Head of caudate nucleus (tissue), 42 donors: ENCODE measurements at places on chromosomes 12 and 14.
A peak's percentile ranks its signal among the peaks of the same experiment; 100 is the strongest.

GRCh38 chr14:77579780-77580179, 36.7 kb downstream of the SPTLC2 start:
- no peak for DNase-seq

GRCh38 chr14:65421201-65421981, 8.9 kb downstream of the FUT8 start:
- DNase-seq: no peak

- DNase-seq: peak; percentile 29
Measured at GRCh38 chr14:24398653-24399446, at the start of gene NYNRIN. NYNRIN (plus strand) TSS chr14:24399003; CDS start chr14:24399247, 244 bp downstream.

DNA sequence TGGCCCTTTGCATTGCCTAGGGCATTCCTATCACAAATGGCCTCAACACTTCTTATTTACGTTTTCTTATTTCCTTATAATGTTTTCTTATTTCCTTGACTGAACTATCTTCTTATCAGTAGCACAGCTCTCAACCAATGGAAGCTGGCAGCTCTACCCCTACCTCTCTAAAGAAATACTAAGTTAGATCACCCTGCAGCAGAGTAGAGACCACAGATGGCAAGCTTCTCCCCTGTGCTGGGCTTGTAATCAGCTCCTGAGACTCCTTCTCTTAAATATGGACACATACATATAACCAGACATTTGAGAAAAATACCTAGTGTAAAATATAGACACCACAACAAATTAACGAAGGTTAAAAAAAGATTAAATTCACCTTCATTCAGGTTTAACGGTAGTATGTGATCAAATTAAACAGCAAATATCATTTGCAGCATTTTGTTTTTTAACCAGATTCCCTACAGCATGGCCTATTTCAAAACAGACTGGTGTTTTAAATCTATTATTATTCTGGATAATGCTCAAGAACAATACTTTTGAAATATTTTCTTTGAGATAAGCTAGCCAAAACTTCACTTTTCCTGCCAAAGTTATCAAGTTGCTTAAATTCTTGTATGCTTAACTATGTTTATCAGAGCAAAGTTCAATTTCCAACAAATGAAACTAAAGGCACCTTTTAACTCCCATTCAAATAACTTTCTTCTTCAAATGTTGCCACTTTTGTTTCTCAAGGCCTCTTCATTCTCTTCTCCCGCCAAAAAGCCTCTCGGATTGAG, 54.3 kb downstream of the SLC41A2 start:
- DNase-seq: no peak

DNA sequence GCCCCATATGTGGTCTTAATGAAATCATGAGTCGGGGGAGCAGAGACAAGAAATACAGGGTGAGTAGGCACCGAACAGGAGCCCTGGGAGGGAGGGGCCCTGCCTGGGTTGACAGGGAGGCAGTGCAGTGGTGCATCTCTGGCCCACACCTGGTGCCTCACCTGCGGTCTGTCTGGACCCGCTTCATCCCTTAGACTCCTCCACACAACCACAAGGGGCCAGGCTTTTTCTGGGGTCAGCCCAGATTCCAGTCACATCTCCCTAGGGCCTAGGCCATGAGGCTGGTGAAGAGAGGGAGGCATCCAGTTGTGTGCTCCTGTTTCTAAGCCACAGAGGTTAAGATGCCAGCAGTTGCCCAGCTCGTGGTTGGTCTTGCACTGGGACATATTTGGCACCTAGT, 343.3 kb upstream of the FKBP4 start:
- no peak for DNase-seq

- peak; percentile 26 for DNase-seq
Measured at GRCh38 chr14:31934767-31935266, 142.3 kb upstream of the ARHGAP5 start.

DNA sequence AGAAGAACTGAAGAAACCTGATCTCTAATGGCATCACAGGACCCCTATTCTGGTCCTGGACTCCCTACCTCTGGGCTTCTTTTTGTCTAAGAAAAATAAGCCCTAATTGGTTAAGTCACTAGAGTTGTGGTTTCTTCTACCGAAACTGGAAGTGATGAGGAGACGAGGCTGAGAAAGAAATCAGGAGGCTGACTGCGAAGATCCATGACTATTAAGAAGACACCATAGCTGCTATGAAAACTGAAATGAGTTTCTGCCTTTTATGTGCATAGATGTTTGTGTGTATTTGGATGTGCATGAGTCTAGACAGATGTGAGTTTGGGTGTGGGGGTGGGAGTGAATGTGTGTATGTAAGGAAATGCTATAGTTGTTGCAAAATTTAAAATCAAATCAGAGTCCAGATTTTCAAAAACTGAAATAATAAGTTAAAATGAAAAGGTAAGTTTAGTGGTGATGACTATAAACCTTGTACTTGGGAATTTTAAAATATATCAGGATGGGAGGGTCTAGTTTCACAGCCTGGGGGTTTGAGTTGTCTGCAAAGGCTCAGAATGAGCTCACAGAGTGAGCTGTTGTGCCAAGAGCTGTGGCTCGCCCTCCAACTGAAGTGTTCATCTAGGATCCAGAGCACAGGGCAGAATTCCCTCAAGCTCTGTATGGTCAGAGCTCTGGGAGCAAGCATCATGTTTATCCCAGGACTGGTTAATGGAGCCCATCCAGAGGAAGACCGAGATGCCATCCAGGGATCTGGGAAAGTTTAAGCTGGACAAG, 94.9 kb downstream of the VCPKMT start:
- no peak for DNase-seq

- no peak for DNase-seq
Measured at GRCh38 chr12:27190761-27191160, 53.3 kb upstream of the STK38L start.

DNA sequence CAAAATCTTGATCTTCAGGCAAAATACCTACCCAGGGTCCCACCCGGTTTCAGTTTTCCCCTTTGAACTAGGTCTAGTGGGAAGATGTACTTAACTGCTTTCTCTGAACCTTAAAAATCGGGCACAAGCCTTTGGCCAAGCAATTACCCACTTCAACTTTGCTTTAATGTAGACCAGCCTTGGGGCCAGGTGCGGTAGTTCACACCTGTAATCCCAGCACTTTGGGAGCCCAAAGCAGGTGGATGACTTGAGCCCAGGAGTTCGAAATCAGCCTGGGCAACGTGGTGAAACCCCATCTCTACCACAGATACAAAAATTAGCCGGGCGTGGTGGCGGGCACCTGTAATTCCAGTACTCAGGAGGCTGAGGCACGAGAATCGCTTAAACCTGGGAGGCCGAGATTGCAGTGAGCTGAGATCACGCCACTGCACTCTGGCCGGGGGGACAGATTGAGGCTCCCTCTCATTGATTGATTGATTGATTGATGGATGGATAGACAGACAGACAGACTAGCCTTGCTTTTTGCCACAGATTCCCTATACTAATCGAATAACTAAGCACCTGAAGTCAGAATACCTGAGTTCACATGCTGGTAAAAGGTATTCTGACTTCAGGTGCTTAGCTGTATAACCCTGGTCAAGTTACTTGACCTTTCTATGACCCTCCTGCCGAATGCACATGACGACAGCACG, 1.9 kb downstream of the CLIP1 start:
- no peak for DNase-seq

- DNase-seq: no peak
Measured at GRCh38 chr14:38901791-38902190, 201.2 kb downstream of the SEC23A start.

GRCh38 chr12:47837190-47838171, 17.8 kb upstream of the HDAC7 start:
- DNase-seq: peak; percentile 74

DNA sequence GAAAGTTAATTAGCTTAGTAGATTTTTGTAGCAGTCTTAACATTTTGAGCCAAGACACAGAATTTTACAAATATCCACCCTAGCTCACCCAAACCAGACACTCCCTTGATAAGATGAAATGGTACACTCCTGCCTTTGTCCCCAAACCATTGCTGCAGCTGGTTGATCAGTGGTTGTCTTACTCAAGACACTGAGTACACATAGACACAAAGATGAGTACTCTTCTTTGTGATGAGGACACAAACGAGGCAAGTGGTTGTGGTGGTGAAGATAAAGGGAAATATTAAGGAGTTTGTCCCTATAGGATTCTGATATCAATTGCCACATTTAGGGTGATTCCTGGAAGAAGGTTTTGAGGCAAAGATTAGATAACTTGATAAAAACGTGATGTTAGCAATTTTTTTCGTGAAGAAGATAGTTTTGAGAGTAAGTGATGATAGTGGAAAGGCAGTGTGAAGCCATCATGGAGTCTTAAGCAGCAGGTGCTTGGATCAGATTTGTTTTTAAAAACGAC, 21.4 kb upstream of the ATP2B1 start:
- DNase-seq: no peak

DNA sequence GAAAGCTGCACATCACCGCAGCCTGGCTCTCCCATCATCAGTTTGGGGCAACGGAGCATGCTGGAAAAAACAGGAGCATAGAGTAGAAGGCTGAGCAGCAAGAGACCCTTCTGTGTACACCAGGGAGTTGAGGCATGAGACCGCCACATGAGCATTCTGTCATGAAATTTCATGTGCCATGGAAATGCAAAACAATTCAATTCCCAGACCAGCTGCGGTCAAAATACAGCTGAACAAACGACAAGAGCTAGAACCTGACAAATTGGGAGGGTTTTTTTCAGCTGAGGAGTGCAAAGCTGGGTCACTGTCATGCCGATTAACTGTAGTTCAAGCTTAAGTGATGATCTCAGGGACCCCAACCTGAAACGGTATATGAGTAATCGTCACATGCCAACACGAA, 37.1 kb downstream of the TMEM30B start:
- DNase-seq: no peak

- DNase-seq: no peak
Measured at GRCh38 chr14:104239185-104239775, 100.9 kb downstream of the KIF26A start.

DNA sequence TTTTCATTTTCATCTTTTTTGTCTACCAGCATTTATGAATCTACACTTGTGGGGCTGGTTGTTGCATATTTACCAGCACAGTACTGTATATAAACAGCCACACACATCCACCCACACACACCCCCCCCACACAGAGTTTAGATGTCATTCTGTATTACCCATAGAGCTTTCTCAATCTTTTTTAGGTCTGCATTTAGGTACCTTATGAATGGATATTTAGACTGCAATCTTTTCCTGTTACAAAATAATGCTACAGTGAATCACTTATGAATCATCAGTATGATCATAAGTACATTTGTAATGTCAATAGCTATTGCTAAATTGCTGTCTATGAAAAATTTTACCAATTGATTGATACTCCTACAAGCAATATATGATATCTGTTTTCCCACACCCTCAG, 67.3 kb upstream of the STK38L start:
- DNase-seq: no peak

DNA sequence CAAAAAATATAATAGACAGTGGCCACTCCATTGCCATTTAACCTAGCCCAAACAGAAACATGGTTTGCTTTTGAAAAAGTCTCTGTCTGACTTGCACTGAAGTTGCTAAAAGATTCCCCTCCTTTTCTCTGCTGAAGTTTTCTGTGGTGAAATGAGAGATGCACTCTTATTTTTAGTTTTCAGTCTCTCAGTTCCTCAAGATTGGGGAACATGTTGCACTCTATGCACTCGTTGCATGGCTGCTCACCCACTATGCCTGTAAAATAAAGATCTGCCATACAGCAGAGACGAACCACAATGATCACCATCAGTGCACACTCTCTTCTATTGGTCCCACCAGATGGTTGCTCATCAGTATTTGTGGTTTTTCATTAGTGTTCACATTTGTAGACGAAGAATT, 13.1 kb upstream of the DAAM1 start:
- no peak for DNase-seq

DNA sequence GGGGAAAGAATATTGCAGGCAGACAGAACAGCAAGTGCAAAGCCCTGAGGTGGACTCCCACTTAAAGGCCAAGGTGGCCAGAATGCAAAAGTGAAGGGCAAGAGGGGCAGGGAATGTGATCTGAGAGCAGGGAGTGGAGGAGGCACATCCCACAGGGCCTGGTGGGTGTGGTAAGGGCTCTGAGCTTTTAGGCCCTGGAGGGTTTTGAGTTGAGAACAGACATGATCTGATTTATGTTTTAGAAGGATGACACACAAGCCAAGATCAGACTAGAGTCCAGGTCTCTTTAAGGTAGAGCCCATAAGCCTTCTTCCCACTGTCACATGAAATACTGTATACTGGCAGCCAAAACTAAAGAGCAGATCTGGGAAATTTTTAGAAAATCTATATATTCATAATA, 162.5 kb downstream of the SLC38A4 start:
- DNase-seq: no peak

DNA sequence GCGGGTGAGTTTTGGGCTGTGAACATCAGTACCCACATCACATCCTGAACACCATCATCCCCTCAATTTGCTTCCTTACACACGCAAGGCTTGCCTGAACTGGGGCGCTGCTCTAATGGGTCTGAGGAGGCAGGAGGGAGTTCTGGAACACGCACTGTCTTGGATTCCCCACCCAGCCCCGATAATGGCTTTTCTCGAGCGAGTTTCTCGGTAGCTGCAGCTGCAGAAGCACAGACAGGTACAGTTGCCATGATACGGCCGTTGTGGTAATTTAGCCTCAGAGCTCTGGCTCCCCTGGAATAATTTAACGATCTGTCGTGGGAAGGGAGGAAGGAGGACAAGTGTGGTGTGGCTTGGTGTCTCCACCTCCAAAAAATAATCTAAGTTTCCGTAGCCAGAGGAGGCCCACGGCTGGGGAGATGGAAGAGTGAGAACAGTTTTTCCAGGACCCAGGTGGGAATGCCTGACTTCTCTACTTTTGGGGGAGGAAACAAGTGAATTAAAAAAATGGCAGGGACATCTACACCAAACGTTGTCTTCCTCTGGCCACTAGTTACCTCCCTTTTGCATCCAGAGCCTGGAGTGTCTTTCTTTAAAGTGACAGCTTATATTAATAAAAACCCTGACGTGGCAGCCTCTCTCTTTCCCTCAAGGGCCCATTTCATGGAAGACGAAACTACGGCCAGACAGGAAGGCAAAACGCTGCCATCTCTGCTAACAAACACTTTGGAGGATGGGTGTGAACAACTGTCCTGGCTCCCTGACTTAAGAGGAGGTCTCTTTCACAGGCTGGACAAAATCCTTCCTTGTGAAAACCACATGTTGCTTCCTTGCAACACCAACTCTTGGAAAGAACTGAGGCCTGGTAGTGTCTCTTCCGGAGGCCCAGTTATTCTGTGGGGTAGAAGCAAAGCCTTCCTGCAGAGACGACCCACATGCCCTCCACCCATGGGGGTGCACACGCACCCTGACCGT, 84.8 kb downstream of the RBM19 start:
- no peak for DNase-seq

DNA sequence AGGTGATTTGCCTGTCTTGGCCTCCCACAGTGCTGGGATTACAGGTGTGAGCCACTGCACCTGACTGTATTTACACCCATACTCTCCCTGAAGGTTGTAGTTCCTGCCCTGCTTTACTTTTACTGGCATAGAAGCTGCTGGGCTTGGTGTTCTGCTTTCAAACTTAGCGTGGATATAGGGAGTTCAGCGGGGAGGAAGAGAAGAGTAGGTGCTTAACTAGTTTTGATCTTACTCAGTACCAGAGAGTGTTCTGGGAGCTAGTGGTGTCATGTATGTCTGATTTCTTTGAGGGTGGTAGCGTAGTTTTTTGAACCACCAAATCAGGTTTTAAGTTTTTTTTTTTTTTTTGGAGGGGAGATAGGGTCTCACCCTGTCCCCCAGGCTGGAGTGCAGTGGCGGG, 13.8 kb downstream of the RCOR1 start:
- no peak for DNase-seq
